HFFc6 (cell line): ENCODE measurements at places on chromosomes 11 and 22. TPM values are rescaled to one million over a fixed set of nuclear protein-coding genes. Genes with fewer than 3 reads are reported as not detected.

MTNR1B gene
- total RNA-seq: not detected in 3 replicates

ELF5 gene
- total RNA-seq: not detected in 3 replicates

GRCh38 chr11:121059605-121060004 lies 35.7 kb downstream of the TBCEL start:
- no peak for DNase-seq
- no peaks in the 10 kb centered on the region for H3K27me3 ChIP-seq
- no peak overlapping the region for H3K27ac ChIP-seq
- no peaks in the 10 kb centered on the region for H3K4me1 ChIP-seq
- H3K36me3 ChIP-seq: peaks cover 19% of the 10 kb centered on the region
- no peak overlapping the region for H3K4me3 ChIP-seq

DNA sequence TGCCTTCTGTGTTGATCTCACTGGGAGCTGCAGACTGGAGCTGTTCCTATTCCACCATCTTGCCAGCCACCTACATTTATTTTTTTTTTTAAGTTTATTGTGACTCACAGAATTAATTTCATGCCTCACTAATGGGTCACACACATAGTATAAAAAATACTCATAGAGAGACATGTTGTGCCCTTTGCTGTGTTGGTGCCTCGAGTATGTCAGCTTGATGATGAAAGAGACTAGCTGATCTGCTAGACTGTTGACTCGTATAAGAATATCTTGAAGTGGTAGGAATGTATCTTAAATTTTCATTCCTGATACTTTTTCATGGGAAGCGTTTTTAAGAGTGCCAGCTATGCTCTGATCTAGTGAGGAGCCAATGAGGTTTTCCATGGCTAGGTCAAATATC lies 28.6 kb upstream of the AMPD3 start:
- H3K27me3 ChIP-seq: peaks cover 7% of the 10 kb centered on the region
- peak; percentile 44 for DNase-seq
- peaks cover 21% of the 10 kb centered on the region for H3K36me3 ChIP-seq
- H3K4me3 ChIP-seq: no peak overlapping the region
- no peak overlapping the region for H3K27ac ChIP-seq

DNA sequence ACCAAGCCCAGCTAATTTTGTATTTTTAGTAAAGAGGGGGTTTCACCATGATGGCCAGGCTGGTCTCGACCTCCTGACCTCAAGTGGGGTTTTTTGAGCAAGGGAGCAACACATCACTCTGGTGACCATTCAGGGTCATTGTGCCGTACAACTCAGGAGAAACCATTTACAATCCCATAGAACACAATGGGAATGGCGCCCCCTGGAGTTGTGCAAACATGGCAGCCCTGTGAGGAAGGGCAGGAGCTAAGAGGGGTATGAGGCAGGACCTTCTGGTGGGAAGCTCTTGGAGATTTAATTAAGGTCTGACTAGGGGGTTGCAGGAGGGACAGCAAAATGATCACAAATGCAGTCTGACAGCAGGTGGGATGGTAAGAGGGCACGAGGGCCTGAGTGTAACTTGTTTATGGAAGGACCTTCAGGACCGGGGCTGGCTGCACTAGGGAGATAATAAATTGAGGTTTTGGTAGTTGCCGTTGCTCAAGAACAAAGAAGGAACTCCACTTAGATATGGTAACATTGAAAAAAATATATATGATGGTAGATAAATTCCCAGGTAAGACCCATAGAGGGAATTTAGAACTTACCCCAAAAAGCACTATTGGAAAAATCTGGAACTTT lies 9.1 kb upstream of the CSF2RB start:
- no peak overlapping the region for H3K27ac ChIP-seq
- H3K27me3 ChIP-seq: peaks cover 30% of the 10 kb centered on the region

DNA sequence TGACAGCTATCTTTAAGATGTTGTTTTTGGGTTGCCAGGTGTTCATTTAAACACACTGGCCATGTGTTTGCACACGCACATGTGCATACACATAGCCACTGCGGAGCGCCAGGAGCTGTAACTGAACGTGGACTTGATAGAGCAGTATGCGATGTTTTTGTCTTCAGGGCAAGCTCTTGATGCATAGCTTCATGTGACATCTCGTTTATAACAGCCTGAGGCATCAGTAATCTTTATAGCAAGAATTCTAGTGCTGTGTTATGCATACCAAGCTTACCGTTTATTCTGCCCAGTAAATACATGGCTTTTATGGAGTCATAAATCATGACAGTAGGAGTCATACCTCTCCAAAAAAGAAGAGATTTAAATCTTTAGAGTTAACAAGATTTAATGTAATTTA lies 87.0 kb downstream of the ATXN10 start:
- H3K27me3 ChIP-seq: peaks cover 10% of the 10 kb centered on the region
- peak; percentile 77 for DNase-seq
- H3K27ac ChIP-seq: peak overlapping the region; percentile 70
- H3K4me1 ChIP-seq: peaks cover 56% of the 10 kb centered on the region
- H3K4me3 ChIP-seq: peak overlapping the region; percentile 31; the same call in 1 of the 2 replicates

GRCh38 chr22:44661070-44661469 lies 40.9 kb upstream of the PRR5 start:
- H3K4me3 ChIP-seq: no peak overlapping the region
- no peaks in the 10 kb centered on the region for H3K36me3 ChIP-seq
- no peaks in the 10 kb centered on the region for H3K4me1 ChIP-seq
- H3K27me3 ChIP-seq: peaks cover 17% of the 10 kb centered on the region
- H3K27ac ChIP-seq: no peak overlapping the region

DNA sequence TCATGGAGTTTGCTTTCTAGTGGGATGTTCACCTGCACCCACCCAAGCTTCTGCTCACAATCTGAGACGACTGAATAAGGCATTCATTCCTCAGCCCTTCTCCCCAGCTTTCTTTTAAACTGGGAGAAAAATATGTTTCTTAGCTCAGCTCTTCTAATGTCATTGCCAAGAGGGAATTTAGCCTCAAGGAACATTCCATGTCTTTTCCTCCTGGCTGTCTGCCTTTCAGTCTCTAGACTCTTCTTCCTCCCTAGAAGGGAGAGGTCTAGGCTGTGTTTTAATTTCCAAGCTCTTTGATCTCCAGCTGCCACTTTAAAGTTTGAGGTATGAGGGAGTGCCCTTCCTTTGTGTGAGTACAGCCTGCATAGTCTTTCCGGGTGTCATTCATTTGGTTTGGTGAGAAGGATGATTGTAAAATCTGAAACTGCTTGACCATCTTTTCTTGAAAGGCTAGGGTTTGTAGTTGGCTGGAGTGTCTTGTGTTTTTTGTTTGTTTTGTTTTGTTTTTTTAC lies 11.7 kb upstream of the HTATIP2 start:
- no peak for DNase-seq
- H3K27ac ChIP-seq: no peak overlapping the region
- peaks cover 8% of the 10 kb centered on the region; the same call in 1 of the 2 replicates for H3K27me3 ChIP-seq
- no peaks in the 10 kb centered on the region for H3K36me3 ChIP-seq
- peaks cover 6% of the 10 kb centered on the region; the same call in 1 of the 2 replicates for H3K4me1 ChIP-seq

MUC2 gene
- not detected in 3 replicates for total RNA-seq

KLHL35 gene
- not detected in 3 replicates for total RNA-seq

DNA sequence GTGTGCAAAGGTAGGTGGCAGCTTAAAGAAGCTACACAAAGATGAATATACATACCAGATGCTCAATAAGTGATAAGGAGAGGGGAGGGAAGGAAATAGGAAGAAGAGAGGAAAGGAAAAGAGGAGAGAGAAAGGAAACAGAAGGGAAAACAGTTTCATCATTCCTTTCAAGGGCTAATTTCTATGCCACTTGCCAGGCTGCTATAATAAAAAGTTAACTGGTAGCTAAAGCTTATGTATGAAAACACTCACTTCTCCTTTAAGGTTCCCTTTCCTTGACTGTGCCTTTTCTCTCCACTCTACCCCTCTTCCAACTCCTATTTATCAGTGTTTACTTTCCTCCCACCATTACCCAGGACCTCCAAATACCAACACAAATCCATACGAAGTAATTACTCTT lies 347.9 kb downstream of the DLG2 start:
- no peaks in the 10 kb centered on the region for H3K4me1 ChIP-seq
- H3K36me3 ChIP-seq: no peaks in the 10 kb centered on the region
- no peaks in the 10 kb centered on the region; the same call in none of the 2 replicates for H3K27me3 ChIP-seq
- H3K27ac ChIP-seq: no peak overlapping the region

TMEM134 gene
- total RNA-seq: 31.1 and 43.8 TPM in 2 replicates

GRCh38 chr22:32584650-32585049 lies 110.0 kb downstream of the FBXO7 start:
- DNase-seq: peak; percentile 12
- no peak overlapping the region for H3K27ac ChIP-seq
- peaks cover 16% of the 10 kb centered on the region for H3K36me3 ChIP-seq
- H3K27me3 ChIP-seq: peaks cover 10% of the 10 kb centered on the region
- no peak overlapping the region for H3K4me3 ChIP-seq
- H3K4me1 ChIP-seq: peaks cover 34% of the 10 kb centered on the region

- peak; percentile 63 for DNase-seq
- no peaks in the 10 kb centered on the region for H3K36me3 ChIP-seq
- H3K27ac ChIP-seq: peak overlapping the region; percentile 67
- H3K4me3 ChIP-seq: peak overlapping the region; percentile 9; the same call in 1 of the 2 replicates
- H3K4me1 ChIP-seq: peaks cover 59% of the 10 kb centered on the region
These were observed 8.8 kb upstream of the UBASH3B start for GRCh38 chr11:122646549-122647340.

DNA sequence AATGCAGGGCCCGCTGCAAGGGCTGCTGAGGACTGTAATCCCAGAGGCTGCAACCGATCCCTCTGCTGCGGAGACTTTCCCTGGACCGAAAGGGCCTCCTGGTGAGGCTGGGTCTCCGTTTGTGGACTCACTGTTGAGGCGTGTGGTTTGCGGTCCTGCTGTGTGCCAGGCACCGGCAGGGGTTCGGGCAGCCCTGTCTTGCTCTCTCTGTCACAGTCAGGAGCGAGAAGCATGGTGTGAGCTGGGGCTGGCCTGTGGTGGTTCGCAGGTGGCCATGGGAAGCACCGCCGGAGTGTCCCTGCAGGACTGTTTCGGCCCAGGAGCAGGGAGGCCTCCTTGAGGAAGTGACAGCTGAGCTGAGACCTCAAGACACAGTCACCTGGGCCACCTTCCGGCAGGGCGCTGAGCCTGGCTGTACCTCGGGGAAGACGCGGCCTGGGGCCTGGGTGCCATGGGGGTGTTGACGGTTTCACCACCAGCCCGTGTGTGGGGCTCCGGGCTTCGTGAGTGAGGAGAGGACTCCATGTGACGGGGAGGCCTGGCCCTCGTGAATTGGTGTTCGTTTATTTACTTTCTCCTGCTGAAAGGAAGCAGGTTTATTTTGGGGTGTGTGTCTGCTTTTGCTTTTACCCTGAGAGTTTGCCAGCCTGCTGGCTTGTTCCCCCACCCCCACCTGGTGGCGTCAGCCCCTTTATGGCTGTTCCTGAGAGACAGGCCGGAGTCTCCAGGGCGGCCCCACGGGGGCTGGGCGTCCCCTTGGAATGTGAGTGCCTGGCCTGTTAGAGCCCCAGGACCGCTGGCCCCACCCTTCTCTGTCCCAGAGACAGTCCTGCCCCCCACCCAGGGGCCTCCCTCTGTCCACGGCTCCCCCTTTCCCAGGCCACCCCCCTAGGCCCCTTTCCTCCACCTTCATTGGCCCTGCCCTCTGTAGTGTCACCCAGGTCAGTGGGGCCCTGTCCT lies 122.5 kb downstream of the KCNQ1OT1 start:
- H3K27me3 ChIP-seq: peaks cover 9% of the 10 kb centered on the region; the same call in 1 of the 2 replicates
- H3K4me3 ChIP-seq: no peak overlapping the region
- no peaks in the 10 kb centered on the region for H3K36me3 ChIP-seq
- no peak for DNase-seq
- H3K27ac ChIP-seq: no peak overlapping the region

- H3K27me3 ChIP-seq: no peaks in the 10 kb centered on the region
- H3K36me3 ChIP-seq: no peaks in the 10 kb centered on the region
- H3K27ac ChIP-seq: no peak overlapping the region
- H3K4me1 ChIP-seq: peaks cover 20% of the 10 kb centered on the region
These were observed 257.2 kb downstream of the ETS1 start for GRCh38 chr11:128330203-128330602.

C11orf91 gene
- 0.57 TPM in 1 of 2 replicates, not detected in the other for total RNA-seq

GRCh38 chr22:19631899-19632667 lies 82.2 kb upstream of the SEPTIN5 start:
- H3K4me1 ChIP-seq: peaks cover 11% of the 10 kb centered on the region
- H3K27ac ChIP-seq: no peak overlapping the region
- peak; percentile 11 for DNase-seq
- H3K4me3 ChIP-seq: no peak overlapping the region
- no peaks in the 10 kb centered on the region for H3K36me3 ChIP-seq
- H3K27me3 ChIP-seq: peaks cover 33% of the 10 kb centered on the region

DNA sequence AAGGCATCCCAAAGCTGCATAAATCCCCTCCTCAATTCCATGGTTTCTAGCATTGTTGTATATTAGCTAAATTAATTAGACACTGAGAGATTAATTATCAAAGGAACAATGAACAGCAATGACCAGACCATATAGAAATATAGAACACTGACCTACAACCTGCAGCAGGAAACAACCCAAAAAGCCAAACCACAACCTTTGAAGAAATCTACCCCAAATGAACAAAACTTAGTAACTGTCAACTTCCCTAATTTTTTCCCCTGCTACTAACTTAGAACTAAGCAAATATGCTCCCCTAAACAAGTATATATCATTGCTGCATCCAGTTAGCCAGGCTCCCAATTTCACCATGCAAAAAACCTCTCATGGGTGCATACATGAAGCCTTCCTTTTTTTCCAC lies 268.0 kb upstream of the ANO3 start:
- H3K27me3 ChIP-seq: no peaks in the 10 kb centered on the region
- H3K27ac ChIP-seq: no peak overlapping the region
- H3K4me1 ChIP-seq: no peaks in the 10 kb centered on the region
- H3K4me3 ChIP-seq: no peak overlapping the region

DNA sequence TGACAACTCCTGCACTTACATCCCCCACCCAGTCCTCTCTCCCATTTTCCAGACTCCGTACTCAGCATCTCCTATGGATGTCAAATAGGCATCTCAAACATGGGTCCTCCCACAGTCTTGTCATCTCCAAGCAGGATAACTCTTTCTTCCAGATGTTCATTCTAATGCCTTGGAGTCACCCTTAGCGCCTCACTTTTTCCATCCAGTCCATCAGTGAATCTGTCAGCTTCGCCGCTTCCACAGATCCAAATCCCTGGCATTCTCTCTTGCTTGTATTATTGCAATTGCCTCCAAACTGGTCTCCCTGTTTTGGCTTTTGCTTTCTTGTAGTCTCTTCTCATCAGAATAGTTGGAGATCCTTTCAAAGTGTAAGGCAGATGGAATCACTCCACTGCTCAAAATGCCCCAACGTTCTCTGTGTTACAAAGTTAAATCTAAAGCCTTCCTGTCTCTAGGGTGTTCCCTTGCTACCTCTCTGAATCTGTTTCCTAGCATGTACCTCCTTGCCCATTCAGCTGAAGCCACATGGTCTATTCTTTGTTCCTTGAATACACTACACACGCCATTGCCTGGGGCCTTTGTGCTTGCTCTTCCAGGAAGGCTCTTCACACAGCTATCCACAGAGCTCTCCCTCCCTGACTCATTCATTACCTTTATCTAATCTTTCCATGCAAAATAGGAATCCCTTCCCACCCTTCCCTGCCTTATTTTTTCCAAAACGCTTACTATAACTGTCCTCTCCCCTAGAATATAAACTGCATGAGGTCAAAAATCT lies 64.8 kb downstream of the UBASH3B start:
- no peaks in the 10 kb centered on the region; the same call in none of the 2 replicates for H3K27me3 ChIP-seq
- peaks cover 71% of the 10 kb centered on the region for H3K4me1 ChIP-seq
- peaks cover 15% of the 10 kb centered on the region for H3K36me3 ChIP-seq
- no peak for DNase-seq

GRCh38 chr11:118175031-118175992 lies 1.1 kb downstream of the SCN2B start:
- no peak overlapping the region for H3K4me3 ChIP-seq
- H3K36me3 ChIP-seq: no peaks in the 10 kb centered on the region
- peaks cover 66% of the 10 kb centered on the region for H3K27me3 ChIP-seq
- peaks cover 15% of the 10 kb centered on the region for H3K4me1 ChIP-seq
- H3K27ac ChIP-seq: no peak overlapping the region

NRIP3 gene
- total RNA-seq: 7.0 to 17.8 TPM (median 9.9 TPM) in 3 replicates
